ENCODE measurements at places on chromosomes 2 and 18.

DNA sequence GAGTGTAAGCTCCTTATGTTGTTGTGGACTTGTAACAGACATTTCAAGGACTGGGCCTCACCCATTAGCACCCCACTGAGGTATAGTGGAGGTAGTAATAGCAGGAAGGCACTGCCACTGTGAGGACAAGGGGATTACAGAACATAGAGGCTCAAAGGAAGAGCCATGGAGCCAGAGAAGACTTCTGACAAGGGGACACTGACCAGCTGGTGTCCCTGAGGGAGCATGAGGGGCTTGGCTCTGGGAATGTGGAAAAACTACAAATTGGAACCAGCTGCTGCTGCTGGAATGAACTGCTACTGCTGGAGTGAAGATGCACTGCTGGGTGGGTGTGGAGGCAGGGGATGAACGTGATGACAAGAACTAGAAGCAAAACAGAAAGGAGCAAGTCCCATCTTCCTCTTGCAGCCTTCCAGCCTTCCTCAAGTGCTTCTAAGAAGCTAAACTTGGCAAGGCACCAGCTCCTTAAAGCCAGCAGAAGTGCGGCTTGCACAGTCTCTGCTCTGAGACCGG, 167.3 kb upstream of the NOSTRIN start:
- no peak for DNase-seq

GRCh38 chr2:65483763-65484162, 51.4 kb upstream of the SPRED2 start:
- DNase-seq = no peak

- no peak for DNase-seq
Measured at GRCh38 chr2:10876963-10877362, 34.8 kb upstream of the KCNF1 start.

- DNase-seq = no peak
Measured at GRCh38 chr2:32516567-32516966, 111.3 kb upstream of the TTC27 start.

DNA sequence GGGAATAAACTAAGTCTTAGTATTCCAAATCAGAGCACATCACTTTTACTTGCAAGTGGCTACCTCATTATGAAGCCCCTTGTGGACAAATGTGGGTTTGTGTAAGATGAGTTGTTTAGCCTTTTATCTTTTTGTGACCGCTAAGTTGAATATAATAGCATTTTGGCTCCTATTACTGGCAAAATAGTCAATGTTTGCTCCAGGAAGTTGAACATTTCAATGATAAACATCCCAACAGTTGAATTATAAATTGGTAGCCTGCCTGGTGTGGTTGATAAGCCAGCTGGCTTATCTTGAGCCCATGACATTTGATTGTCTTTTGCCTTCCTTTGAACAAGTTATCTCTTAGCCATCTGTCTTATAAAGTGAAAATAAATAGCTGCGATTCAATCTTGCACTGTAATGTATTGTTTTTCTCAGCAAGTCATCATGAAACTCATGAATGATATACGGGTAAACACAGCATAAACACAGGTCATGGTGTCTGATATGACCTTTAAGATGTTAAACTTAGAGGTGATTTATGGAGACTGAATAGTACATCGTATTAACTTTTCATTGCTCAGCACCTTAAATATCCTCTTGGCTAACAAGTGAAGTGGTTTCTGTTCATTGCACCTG, 338.4 kb downstream of the SOCS6 start:
- no peak for DNase-seq

All from stimulated activated CD4-positive, alpha-beta T cell treated with anti-CD3 and anti-CD28 coated beads, Interleukin-1b, Interleukin-23, amount 100 ng/mL, for 1 hour (primary cell).